NCI-H774 (cell line): ENCODE measurements at places on chromosomes 5 and 9.
A peak's percentile ranks its signal among the peaks of the same experiment; 100 is the strongest.

DNA sequence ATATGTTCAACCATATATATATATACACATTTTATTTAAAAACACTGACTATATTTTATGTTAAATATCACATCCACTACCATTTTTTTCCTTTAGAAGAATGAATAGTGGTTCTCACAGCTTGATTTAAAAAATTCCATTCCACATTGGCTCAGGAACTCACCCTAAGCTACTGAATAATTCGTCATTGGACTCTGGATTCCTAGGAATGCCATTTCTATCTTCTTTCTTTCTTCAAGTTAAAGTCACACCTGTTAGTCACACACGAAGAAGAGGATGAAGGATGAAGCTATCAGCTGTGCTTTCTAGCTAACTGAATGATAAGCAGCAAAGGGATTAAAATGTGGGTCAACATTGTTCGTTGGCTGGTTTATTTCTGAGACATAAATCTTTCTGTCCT, 7.9 kb downstream of the ELOVL7 start:
- DNase-seq: no peak

- no peak for DNase-seq
These were observed 37.2 kb downstream of the GPBP1 start for GRCh38 chr5:57211039-57211438.

DNA sequence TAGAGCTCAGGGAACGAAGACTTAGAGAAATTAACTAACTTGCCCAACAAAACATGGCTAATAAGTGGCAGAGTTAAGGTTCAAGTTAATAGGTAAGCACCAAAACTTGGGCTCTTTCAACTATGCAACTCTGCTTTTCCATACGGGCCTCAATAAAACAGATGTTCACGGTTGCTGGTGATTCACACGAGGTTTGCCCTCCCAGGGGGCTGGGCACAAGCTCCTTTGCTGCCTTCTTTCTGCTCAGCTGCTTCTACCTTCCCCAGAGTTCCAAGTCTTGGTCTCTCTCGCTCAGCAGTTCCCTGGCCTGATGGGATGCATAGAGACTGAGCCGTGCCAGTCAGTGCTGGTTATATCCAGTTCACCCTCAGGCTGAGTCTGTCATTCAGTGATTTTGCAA, 217.9 kb downstream of the SREK1 start:
- DNase-seq: no peak

DNA sequence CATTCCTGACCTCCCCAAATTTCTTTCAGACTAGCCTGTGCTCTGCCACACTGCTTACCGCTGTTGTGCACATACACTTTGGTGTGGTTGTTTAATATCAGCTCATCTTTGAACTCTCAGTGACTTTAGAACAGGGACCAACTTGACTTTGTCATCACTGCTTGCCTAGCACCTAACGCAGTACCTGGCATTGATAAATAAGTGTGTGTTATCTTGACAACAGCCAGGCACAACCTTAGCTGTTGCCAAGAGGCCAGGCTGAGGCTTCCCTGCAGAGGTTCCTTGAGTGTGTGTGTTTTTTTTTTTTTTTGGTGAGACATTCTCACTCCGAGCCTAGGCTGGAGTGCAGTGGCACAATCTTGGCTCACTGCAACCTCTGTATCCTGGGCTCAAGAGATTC, 41.0 kb upstream of the SLC28A3 start:
- DNase-seq: no peak

DNA sequence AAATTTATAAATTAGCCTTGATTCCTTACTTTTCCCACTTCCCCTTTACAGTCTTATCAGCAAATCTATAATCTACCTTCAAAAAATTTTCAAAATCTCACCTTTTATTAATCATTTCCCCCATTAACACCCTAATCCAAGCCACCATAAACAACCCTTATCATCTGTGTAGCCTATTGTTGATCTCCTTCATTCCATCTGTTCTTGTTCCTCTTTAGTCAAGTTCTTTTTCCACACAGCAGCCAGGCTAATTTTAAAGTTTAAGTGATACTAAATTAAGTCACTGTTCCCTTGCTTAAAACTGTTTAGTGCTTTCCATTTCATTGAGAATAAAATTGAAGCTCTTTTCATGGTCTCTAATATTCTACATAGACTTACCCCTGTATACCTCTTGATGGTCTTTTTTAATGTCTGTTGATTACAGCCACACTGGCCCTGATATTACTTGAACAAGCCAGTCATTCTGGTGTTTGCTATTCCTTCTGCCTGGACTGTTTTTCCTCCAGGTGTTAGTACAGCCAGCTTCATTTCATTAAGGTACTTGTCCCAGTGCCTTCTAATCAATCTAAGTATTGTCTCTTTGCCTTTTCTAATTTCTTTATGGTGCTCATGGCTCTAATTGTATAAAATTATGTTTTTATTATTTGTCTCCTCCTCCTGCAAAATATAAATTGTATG, 31.1 kb downstream of the GPR151 start:
- DNase-seq: no peak

- no peak for DNase-seq
These were observed 18.1 kb upstream of the TOR2A start for GRCh38 chr9:127753148-127753547.

GRCh38 chr9:114363424-114363823, 24.4 kb downstream of the AKNA start:
- DNase-seq: no peak

GRCh38 chr5:141637123-141637766, 448 bp downstream of the RELL2 start:
- DNase-seq: peak; percentile 39

- DNase-seq: no peak
These were observed 528.8 kb downstream of the IRX1 start for GRCh38 chr5:4124221-4124970.

DNA sequence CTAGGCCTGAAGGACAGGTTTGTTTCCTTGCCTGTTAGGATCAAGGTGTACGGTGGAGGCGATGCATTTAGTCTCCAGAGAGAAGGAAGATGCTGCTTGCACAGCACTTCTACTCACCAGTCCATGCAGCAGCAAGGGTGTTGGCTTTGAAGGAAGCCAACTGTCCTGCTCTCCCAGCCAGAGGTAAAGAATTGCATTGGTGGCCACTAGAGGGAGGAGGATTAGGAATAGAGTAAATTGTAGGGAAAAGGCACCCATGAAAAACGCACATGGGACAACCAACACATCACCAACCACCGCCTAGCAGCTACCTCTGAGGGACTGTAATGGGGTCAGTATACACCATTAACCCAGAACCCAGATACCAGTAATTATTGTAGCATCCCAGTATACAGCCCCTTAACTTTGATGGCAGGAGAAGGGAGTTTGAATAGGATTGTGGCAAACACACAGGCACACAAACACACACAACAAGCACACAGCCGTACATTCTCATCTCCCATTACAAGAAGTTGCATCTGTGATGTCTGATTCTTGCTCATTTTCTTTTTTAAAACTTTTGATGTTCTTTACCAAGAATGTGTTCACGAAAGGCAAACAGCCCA, 267.7 kb downstream of the ADAMTS6 start:
- no peak for DNase-seq

DNA sequence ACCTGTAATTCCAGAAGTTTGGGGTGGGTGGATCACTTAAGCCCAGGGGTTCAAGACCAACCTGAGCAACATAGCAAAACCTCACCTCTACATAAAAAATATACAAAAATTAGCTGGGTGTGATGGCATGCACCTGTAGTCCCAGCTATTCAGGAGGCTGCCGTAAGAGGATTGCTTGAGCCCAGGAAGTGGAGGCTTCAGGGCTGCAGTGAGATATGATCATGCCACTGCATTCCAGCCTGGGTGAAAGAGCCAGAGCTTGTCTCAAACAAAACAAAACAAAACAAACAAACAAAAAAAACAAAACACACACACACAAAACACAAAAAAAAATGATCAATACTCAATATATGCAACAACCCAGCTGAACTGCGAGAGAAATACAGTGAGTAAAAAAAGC, 29.5 kb upstream of the TRIM14 start:
- no peak for DNase-seq

DNA sequence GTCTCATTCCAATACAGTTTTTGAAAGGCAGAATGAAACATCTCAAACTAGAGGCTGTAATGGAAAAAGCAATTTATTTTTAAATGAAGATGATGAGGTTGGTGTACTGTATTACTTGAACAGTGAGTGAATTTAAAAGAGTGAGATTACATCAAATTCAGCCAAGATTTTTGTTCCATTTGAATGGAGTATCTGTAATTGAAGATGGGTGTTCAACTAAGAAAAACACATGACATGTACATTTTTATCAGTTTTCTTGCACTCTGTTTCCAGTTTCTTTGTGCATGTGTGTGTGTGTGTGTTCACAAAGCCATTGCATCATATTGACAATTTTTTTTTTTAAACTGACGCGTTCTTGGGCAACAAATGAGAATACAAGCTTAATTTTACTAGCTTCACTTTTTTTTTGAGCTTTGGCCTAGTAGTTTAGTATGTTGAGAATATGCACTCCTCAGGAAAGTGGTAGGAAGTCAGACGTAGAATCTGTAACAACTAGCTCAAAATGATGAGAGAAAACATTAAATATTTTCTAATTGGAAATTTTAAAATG, 243.5 kb downstream of the MAST4 start:
- DNase-seq: no peak

GRCh38 chr9:115691693-115692092, 461.9 kb upstream of the PAPPA start:
- no peak for DNase-seq

- no peak for DNase-seq
These were observed 186.8 kb downstream of the PALM2AKAP2 start for GRCh38 chr9:109966643-109967368.

DNA sequence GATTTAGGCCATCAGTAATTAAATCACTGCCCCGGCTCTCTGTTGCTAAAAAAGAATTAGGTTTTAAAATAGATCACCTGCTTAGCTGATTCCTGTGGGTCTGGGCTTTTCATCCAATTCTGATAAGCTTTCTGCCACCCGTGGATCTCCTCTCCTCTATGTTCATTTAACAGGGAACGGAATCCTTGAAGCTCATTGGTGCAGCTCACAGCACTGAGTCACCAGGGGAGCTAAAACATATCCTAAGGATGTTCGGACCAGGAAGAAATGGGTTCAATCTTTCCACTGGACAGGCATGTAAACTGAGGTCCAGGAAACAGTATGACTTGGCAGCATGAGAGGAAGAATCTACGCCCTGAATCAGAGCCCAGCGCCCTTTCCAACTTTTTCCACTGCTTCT, 267.1 kb upstream of the GRIA1 start:
- DNase-seq: no peak

- no peak for DNase-seq
These were observed 5.5 kb downstream of the SEPTIN8 start for GRCh38 chr5:132771503-132771998.

- no peak for DNase-seq
These were observed 114.2 kb downstream of the SEMA5A start for GRCh38 chr5:9431496-9432258.

GRCh38 chr9:37031902-37032301, 2.2 kb downstream of the PAX5 start:
- no peak for DNase-seq

DNA sequence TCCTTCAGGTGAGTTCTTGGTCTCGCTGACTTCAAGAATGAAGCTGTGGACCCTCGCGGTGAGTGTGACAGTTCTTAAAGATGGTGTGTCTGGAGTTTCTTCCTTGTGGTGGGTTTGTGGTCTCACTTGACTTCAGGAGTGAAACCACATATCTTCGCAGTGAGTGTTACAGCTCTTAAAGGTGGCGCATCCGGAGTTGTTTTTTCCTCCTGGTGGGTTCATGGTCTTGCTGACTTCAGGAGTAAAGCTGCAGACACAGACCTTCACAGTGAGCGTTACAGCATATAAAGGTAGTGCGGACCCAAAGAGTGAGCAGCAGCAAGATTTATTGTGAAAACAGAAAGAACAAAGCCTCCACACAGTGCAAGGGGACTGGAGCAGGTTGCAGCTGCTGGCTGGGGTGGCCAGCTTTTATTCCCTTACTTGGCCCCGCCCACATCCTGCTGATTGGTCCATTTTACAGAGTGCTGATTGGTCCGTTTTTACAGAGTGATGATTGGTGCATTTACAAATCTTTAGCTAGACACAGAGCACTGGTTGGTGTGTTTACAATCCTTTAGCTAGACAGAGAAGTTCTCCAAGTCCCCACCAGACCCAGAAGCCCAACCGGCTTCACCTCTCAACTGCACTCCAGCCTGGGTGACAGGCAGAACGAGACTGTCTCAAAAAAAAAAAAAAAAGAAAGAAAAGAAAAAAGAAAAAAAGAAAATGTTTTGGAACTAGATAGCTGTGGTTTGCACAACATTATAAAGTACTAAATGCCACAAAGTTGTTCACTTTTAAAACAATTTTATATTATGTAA, 9.1 kb upstream of the ERMP1 start:
- no peak for DNase-seq

GRCh38 chr5:151298063-151298855, 5.3 kb downstream of the SLC36A3 start:
- DNase-seq: no peak

DNA sequence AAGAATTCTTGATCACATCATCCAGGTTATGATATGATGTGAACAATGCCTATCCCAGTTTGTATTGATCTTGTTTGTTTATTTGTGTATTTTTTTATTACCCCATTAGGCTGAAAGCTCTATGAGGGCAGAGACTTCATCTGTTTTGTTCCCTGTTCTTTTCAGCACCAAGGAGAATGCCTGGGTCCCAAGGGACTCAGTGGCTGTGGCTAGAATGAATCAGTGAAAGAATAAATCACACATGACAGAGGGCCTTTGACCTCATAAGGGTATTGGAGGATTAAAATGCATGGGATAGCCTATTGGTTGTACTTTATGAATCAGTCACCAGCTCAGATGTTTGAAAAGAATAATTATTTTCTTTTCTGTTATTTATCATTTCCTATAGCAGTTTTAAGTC, 292.2 kb downstream of the GAS1 start:
- DNase-seq: no peak

DNA sequence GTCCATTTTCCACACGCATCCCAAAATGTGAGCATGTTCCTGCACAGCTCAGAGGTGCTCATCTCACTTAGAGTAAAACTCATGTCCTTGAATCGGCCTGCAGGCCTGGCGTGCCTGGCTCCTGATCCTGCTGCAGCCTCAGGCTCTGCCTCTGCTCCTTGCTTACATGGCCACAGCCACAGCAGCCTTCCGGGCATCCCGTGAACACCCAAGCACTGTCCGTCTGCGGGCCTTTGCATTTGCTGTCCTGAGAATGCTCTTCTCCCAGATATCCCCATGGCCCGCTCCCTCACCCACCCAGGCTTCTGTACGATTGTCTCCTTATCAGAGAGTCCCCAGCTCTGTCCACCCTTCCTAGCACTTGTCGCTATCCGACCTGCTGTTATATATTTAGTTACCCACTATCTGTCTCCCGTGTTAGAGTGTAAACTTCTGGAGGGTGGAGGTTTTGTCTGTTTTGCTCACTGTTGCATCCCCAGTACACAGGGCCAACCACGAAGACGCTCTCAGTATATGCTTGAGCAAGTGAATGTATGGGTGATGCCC, 21.9 kb downstream of the FGF18 start:
- DNase-seq: no peak
